ENCODE measurements at places on chromosomes 3 and 15.

DNA sequence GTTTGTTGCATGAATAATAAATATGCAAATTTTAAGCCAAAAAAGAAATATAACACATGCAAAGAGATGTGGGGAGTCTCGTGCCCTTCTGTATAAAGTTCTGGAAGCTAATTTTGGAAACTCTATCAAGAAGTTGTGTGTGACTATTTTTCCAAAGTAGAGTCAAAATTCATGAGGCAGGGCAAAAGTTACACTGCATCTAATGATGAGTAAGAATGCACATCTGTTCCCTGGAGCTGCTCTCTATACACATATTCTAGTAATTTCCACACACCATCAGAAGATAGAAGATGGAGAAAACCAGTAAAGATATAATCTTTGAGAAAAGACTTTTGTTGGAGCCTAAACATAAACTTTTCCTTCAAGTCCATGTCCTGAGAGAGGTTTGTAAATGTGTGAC lies 199.6 kb downstream of the FHIT start:
- DNase-seq: no peak

GRCh38 chr3:172958565-172958964 lies 182.5 kb downstream of the SPATA16 start:
- no peak for DNase-seq

GRCh38 chr3:111764645-111765091 lies 94.4 kb upstream of the PHLDB2 start:
- DNase-seq: no peak

DNA sequence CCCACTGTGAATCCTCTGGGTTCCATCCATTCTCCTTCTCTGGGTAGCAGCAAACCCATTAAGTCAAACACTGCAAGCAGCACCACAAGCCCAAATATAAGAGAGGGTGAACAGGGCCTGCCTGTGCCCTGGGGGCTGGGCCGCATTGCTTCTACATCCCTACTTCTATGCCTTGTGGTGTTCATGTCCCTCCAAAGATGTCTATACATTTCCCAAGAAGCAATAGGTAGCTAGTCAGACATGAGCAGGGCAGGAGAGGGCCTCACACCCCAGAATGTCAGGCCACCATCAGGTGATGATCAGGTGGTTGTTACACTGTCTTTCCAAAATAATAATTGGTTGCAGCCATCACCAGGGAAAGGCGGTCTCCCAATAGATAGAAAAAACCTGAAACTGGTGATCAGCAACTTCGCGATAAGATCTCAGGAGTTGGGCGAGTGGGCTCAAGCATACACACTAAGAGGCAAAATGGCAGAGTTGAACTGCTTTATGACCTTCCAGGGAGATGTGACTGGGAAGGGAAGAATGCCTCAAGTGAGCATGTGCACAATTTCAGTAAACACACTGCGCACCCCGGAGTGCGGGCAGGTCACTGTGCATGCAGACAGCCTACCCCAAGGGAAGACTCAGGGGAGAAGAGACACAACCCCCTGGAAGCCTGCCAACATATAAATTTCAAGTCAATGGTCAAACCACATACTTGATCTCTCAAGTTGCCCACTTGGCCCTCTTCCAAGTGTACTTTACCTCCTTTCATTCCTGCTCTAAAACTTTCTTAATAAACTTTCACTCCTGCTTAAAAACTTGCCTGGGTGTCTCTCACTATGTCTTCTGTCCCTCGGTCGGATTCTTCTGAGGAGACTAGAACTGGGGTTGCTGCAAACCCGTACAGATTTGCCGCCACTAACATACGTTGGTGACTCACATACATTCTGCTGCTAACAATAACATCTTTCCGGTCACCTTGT lies 39.9 kb downstream of the KLF15 start:
- DNase-seq: no peak

GRCh38 chr15:77563623-77564156 lies 69.0 kb downstream of the LINGO1 start:
- no peak for DNase-seq

DNA sequence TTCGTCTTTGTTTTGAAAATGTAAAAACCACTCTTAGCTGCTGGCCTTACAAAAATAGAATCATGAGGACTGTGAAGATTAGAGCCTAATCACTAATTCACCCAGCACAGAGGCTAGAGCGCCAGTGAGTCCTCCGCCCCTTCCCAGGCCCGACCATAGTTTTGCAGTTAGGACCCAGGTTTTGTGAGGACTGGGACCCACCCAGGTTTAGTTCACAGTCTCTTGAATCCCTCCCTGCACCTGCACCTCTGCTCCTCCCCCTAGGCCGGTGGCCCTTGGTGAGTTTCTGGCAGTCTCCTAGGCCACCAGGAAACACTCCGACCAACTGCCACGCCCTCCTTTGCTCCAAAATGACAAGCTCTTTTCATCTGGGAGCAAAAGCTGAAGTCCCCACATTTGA lies 136.0 kb upstream of the CCDC54 start:
- peak; percentile 21 for DNase-seq

DNA sequence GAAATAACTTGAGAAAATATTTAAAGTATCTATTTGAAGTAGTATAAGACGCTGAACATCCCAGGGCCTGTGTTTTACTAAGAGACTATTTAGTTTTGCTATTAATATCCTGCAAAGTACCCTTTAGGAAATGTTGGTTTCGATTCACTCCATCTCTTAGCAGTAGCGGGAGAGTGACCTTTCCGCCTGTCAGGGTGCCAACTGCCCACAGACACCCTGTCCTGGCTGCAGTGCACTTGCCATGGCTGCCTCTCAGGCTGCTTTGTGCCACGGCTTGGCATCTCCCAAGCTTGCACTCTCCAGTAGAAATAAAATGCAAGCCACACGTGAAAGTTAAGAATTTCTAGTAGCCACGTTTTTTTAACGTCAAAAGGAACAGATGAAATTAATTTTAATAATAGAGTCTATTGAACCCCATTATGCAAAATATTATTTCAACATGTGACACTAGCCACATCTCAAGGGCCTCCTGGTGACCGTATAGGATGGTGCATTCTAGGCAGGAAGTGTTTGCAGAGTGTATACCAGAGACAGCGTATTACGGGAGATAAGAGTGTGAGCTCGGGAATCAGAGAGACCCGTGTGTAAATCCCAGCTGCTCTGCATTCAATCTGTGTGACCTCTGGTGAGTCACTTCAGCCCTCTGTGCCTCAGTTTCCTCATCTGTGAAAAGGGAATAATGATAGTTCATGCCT lies 19.8 kb downstream of the ADAMTS9 start:
- DNase-seq: no peak

DNA sequence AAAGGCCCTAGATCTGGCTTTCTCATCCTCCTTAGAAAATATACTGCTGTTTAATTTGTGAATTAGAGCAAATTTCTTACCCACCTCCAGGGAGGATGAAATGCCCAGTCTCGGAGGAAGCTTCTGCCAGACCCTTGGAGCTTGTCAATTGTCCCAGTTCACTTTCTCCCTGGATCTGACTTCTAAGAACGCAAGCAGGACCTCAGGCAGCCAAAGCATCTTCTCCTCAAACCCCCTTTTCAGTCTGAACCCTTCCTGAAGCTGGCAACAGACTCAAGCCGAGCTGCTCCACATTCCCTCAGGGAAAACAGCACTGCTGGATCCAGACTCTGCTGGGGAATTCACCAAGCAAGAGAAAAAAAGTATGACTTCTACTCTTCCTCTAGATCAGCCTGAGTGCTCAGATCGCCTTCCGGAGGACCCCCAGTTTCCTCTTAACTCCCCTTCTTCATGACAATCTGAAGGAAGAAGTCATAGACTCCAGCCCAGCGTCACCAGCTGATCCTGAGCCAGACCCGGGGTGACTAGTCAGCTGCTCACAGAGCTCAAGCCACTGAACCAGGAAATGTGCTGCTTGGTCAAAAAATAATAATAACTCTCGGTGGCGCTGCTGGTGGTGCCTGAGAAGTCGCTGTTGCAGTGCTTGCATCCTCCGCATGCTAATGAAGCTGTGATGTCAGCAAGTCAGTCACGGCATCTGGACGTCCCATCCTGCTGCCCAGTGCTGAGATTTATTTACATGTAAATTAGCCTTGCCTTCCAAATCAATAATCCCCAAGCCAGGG lies at the start of gene PRICKLE2:
PRICKLE2 (minus strand) TSS at position 641 of the 785 bp plus-strand sequence. CDS start 26,539 bp downstream, outside the sequence.
- no peak for DNase-seq

GRCh38 chr15:49082960-49083359 lies 36.7 kb upstream of the SECISBP2L start:
- DNase-seq: no peak

- DNase-seq: no peak
Measured at GRCh38 chr3:56339244-56339643, 129.0 kb downstream of the ERC2 start.

DNA sequence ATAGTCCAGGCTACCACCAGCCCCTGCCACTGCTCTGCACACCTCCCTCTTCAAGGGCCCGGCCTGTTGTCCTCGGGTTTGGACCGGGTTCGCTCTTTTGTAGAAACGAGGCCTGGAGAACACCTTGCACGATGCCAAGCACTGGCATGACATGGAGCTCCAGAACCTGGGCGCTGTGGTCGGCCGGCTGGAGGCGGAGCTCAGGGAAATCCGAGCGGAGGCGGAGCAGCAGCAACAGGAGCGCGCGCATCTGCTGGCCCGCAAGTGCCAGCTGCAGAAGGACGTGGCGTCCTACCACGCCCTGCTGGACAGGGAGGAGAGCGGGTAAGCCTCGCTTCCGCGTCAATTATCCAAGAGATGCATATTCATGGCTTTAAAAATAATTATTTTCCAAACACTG lies 72.4 kb downstream of the BFSP2 start:
- DNase-seq: no peak

- DNase-seq: peak; percentile 25
Measured at GRCh38 chr3:58356054-58356453, 23.4 kb downstream of the PXK start.

DNA sequence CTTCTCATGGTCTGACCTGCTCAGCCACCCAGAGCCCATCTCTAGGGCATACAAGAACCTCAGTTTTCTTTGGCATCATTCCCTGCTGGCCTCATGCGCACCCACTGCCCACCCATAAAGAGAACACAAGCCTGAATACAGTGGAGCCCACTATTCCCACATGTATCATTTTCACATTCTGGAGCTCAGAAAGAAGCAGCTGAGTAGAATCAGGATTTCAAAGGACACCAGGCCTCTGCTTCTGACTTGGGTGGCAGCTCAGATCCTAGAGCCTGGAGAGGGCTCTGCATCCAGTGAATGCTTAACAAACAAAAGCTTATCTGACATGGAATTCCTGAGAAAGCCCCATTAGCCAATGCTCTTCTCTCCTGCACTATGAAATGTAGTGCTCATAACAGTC lies 34.7 kb downstream of the RBP2 start:
- DNase-seq: no peak

DNA sequence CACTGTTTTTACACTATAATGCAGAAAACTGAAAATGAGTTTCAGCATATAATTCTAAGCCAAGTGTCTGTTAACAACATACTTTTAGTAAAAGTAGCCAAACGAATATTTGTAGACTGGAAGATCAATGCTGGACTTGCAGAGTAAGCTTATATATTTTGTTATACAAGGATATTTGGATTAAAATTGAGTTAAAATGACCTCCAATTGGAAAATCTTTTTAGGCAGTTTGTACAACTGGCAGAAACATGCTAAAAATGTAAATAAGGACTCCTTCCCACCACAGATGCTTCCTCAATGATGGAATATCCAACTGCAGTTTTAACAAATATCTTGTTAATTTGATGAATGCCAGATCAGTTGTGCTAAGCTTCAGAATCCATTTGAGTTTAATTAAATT lies 25.3 kb downstream of the ZBBX start:
- DNase-seq: no peak

DNA sequence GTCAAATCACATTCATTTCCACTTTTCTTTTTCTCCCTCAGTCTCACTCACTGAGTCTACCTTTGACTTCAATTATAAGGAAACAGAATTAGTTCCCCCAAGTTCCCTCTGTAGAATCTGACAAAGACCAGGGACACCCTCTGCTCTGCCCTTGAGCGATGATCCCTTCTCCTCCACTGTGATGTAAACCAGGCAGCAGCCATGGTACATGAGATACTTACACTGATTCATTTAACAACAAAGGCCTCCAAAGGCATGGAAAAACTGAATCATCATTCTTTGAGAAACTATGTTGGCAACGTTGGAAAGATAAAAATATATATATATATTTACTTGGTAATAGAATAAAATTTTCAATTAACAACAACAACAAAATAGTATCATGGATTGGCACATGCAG lies 84.1 kb downstream of the P3H2 start:
- no peak for DNase-seq

GRCh38 chr3:66465587-66465986 lies 35.2 kb downstream of the LRIG1 start:
- no peak for DNase-seq

GRCh38 chr3:114498539-114499370 lies 204.9 kb downstream of the TIGIT start:
- no peak for DNase-seq

DNA sequence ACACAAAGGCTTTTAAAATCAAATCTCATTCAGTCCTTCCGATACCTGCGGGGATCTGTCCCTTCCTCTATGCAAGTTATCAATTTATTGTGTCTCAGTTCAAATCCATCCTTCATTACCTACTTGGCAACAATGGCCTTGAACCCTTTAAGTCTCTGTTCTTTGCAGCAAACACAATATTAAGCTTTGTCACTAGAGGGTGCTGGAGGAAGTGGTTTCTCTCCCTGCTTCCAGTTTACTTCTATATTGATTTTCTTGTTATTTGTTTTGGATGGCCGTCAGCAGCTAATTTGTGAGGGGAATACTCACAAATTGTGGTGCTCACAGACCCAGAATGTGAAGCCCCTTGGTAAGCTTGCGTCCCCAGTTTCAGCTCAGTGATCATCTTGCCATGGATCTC lies 278.3 kb downstream of the FGF12 start:
- DNase-seq: no peak

- no peak for DNase-seq
Measured at GRCh38 chr3:49001155-49001554, 6.0 kb upstream of the WDR6 start.

GRCh38 chr3:35966629-35967464 lies 327.5 kb downstream of the ARPP21 start:
- DNase-seq: no peak

DNA sequence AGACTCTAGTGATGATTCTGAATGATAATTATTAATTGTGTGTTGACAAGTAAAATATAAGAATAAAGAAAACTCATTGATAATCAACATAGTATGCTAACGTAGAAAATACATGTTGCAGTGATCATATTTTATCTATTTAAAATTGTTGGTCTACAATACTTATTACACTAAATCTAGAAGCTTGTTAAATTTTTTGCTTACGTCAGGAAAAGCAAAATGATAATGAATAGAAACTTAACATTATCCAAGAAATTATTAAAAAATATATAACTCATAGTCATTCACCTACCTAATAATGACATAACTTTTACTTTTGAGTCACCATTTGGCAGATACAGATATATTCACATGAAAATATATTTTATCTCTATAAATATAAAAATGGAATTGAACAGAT lies 984.1 kb downstream of the PLOD2 start:
- no peak for DNase-seq

- peak; percentile 2 for DNase-seq
Measured at GRCh38 chr3:32454111-32454510, 48.5 kb downstream of the CMTM6 start.

- no peak for DNase-seq
Measured at GRCh38 chr3:27354161-27354560, 15.0 kb downstream of the NEK10 start.

Measured in stimulated activated naive CD8-positive, alpha-beta T cell treated with anti-CD3 and anti-CD28 coated beads, Interleukin-15, Interleukin-2, amounts not matched to agents 100 U/mL and 50 U/mL, for 24 hours (primary cell).